A549 treated with GW870086 at 1 μM for 4 hours (cell line): ENCODE measurements at places on chromosomes 2 and 18. TPM values are rescaled to one million over a fixed set of nuclear protein-coding genes. Genes with fewer than 3 reads are reported as not detected.

The ACVR1C gene
- total RNA-seq: 0.03 to 0.05 TPM in 2 of 5 replicates, not detected in the others

The C1GALT1C1L gene
- 1.8 to 3.0 TPM (median 2.6 TPM) in 5 replicates for total RNA-seq

The DCDC2C gene
- total RNA-seq: 0.19 to 0.68 TPM (median 0.30 TPM) in 3 of 5 replicates, not detected in the others

The ABCB11 gene
- 0.01 to 0.05 TPM (median 0.03 TPM) in 4 of 5 replicates, not detected in the other for total RNA-seq

The CDK5R2 gene
- total RNA-seq: 3.2 to 6.1 TPM (median 5.3 TPM) in 5 replicates

The MAP2 gene
- total RNA-seq: 0.86 to 1.4 TPM (median 1.2 TPM) in 5 replicates

The ABCA12 gene
- 0.17 to 0.27 TPM (median 0.22 TPM) in 5 replicates for total RNA-seq

The TOGARAM2 gene
- total RNA-seq: 0.09 to 0.28 TPM (median 0.19 TPM) in 5 replicates

The IL1B gene
- 0.13 to 0.22 TPM (median 0.14 TPM) in 5 replicates for total RNA-seq

The MAPK4 gene
- 0.11 to 0.26 TPM (median 0.23 TPM) in 5 replicates for total RNA-seq

The NEURL3 gene
- 0.41 to 1.4 TPM (median 0.87 TPM) in 5 replicates for total RNA-seq

The TEX261 gene
- 71.1 to 85.5 TPM (median 78.7 TPM) in 5 replicates for total RNA-seq
